ENCODE measurements at places on chromosomes 4 and X.

DNA sequence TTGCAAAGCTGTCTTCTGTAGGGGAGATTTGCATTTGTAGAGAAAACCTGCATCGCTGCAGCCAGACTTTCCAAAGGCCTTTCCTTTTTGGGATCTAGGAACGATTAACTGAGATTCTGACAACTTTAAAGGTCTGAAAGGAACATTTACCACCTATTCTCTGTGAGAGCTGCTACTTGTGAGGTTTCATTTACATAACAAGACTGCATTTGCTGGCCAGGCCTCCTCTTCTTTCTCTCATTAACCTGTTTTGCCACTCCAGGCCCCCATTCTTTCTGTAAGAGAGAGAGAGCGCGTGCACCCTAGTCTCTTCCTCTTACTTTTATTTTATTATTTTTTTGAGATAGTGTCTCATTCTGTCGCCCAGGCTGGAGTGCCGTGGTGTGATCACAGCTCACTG lies 31.6 kb downstream of the TMEM31 start:
- DNase-seq: no peak

DNA sequence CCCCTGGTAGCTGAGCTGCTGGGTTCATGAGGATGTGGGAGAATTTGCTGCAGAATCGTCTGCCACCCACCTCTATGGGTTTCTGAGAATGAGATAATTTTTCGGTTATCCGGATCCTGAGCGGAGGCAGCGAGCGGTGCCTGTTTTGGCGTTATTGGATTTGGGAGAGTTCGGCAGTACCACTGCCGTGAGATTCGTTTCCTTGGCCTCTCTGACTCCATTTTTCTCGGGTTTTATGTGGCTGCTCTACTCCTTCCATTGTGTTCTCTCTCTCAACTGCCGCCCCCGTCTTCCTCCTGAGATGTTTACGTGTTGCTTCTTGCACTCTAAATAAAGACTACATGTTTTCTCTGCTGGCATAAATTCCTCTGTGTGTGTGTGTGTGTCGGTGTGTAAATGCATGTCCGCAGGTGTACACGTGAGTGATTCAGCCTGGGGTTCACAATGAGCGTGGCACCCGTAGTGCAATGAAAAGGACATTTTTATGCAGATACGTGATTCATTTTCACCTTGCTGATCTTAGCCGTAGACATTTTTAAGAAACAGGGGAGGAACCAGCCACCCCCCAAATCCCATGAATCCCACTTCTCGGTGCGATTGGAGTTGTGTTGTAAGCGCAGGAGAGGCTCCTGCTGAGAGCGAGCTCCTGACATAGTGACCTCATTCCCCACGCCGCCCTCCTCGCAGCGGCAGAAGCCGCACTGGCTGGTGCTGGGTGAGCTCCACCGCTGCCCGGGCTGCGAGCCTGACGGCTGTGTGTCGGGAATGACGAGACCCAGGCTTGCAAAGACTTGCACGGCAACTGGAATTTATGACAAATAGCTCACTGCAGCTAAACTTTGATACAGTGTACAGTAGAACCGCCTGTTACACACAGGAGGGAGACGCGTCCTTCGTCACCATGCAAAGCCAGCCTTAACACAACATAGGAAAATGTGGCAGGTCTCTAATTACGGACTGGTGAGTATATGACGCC lies 82.2 kb downstream of the STOX2 start:
- no peak for DNase-seq

- no peak for DNase-seq
Observed at GRCh38 chrX:1751781-1752180, 136.9 kb downstream of the ASMT start.

- no peak for DNase-seq
Observed at GRCh38 chr4:13159041-13159620, 325.0 kb downstream of the RAB28 start.

DNA sequence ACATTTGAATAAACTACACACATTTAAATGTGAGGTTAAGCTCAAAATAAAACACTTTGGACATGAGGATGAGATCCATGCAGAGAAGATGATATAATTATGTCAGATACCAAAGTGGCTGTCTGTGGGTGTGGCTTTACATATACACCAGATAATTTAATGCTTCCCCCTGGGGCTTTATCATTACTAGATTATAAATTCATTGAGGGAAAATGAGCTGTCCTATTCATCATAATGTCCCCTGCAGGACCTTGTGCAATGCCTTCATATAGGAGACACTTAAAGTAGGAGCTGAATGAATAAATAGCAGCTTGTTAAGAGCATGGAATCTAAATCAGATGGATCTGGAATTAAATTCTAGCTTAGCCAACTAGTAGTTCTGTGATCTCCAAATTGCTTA lies 49.7 kb downstream of the OTC start:
- DNase-seq: no peak

DNA sequence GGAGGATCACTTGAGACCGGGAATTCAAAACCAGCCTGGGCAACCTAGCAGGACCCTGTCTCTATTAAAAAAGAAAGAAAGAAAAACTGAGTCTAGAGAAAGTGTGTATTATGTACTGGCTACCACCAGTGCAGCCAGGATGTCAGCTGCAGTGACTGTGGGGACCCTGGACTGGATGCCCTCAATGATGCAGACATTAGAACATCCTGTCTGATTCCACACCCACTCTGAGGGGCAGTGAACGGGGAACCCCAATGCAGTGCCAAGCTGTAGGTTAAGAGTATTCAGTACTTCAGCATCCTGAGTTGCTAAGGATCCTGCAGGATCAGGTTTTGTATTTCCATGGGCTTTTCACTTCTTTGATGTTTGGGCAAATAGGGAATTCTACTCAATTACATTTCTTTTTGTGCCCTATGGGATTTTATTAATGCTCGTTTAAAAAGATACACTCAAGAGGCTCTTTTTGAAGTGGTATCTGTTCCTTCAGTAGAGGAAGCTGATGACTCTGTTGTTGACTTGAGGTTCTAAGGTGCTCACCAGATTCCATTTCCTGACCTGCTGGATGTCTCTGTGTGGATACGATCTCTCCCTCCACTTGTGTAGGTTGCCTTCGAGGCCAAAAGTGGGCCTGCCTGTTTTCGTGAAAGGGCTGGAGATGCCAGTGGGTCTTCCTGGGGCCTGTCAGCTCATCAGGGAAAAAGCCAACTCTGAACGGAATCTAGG lies 85.9 kb upstream of the CLCN4 start:
- no peak for DNase-seq

DNA sequence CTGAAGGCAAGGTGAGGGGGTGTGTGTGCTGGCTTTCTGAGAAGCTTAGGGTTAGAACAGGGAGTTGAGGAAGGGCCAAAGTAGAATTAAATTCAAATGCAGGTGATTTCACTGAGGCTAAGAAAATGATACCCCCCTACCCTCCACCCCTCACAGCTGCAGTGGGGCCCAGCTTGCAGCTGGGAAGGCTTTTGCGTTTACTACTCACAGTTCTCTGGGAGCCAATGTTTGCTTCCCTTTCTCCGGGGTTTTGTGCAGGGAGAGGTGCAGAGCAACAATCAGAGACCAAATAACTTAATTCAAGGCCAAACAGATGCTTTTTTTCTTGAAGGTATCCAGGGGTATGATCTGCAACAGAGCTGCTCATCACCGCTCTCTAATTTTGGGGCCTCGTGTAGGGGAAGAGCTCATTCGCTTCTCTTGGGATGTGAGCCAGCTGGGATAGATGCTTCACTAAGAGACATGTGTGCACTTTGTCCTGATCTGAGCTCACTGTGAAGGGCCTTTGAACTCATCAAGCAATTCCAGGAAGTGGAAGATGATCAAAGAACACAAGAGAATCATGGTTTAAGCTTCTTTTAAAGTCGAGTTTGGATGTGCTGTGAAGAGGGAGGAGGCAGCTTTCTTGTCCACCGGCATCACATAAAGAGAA lies 122.7 kb upstream of the C1GALT1C1 start:
- DNase-seq: no peak

GRCh38 chr4:85717351-85717750 lies 242.4 kb downstream of the ARHGAP24 start:
- DNase-seq: no peak

Measured in stimulated activated CD4-positive, alpha-beta T cell treated with anti-CD3 and anti-CD28 coated beads, Interleukin-15, amount 100 ng/mL, for 1 hour (primary cell).